OCI-LY7 (cell line): ENCODE measurements at places on chromosomes 3 and 15. TPM values are rescaled to one million over a fixed set of nuclear protein-coding genes. Genes with fewer than 3 reads are reported as not detected.

GRCh38 chr3:196867155-196867506 lies 589 bp upstream of the SENP5 start:
- DNase-seq: no peak

- no peak for DNase-seq
These were observed 31.3 kb downstream of the ASB7 start for GRCh38 chr15:100633763-100634075.

DNA sequence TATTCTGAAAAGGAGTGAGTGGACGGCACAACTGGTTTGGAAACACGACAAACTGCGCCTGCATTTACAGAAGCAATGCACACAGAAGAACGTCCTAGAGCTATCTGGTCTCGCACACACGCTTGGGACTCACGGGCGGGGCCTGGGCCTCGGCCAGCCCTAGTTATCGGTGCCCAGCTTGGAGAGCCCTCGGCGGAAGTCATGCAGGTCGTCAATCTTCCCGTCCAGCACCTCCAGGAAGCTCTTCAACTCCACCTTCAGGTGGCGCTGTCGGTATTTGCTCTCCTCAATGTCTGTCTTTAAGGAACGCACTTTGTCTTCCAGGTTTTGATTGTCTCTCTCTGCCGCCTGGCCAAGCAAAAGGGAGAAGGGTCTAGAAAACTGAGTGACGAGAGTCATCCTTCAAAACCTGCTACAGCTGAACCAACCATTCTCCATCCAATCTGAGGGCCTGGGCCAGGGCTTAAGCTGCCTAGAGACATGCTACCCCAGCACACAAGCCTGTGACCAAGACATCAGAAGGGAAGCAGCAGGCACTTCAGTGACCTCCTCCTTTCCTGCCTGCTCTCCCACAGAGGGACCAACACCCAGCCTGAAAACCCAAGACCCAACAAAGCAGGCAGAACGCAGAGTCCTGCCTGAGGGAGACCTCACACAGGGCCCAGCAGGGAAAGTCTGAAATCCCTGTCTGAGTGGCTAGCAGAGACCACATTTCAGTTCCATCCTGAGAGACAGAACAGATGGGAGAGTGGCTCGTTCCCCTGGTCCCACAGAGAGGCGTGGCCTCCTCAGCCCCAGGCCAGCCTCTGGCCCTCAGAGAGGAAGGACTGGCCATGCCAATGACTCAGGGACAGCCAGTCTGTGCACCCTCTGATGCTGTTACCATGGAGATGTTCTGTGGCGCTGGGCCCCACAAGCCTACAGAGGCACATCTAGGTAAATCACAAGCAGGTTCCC lies 40.4 kb downstream of the WHAMM start:
- DNase-seq: peak; percentile 82

GRCh38 chr15:52104532-52105004 lies 8.0 kb downstream of the BCL2L10 start:
- DNase-seq: peak; percentile 45

The ZNF662 gene
- not detected in 2 replicates for total RNA-seq

DNA sequence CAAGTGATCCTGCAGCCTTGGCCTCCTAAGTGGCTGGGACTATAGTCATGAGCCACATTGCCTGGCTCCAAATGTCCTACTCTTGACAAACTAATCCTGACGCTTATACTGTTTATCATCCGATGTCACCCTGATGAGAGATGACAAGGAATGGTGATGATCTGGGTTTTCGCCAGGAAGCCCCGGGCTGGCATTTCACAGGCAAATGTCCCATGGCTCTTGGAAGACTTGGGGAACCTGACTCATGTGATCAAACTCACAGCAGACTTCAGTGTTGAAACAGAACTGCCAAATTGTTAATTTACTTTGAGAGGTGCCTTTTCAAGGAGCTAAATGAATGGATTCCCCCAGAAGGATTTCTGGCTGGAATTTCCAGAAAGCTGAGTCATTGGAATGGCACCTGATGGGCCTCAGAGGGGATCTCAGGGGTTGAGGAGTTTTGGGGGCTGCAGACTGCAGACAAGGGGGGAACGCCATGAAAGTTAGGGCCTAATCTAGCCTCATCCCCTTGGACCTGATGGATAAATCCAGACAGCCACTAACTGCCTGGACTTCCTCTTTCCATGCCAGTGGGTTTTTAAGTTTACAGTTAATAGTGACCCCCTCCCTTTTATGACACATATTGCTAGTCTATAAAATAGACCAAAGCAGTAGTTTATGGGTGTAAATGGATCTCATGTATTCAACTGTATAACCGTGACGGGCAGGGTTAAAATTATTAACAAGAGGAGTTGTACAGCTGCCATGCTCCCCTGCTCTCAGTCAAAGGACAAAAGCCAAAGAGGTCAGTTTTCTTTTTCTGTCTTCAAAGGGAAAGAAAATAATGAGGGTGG lies 146.6 kb downstream of the CHSY1 start:
- DNase-seq: no peak

DNA sequence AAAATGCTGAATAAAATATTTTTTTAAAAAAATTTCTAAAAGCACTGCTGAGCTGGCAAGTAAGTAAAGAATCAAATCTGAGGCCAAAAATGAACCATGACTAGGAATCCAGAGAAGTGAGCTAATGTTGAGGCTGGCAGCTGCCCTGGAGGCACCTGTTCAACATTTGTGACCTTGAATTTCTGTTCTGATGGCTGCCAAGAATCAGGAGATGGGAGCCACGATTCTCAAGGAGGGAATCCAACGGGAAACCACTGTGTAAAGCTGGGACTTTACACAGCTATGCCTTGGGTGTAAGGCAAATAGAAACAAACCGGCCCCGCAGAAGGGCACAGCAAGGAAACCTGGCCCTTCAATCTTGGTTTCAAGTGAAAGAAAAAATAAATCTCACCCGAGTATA lies 22.7 kb downstream of the HEG1 start:
- DNase-seq: no peak

DNA sequence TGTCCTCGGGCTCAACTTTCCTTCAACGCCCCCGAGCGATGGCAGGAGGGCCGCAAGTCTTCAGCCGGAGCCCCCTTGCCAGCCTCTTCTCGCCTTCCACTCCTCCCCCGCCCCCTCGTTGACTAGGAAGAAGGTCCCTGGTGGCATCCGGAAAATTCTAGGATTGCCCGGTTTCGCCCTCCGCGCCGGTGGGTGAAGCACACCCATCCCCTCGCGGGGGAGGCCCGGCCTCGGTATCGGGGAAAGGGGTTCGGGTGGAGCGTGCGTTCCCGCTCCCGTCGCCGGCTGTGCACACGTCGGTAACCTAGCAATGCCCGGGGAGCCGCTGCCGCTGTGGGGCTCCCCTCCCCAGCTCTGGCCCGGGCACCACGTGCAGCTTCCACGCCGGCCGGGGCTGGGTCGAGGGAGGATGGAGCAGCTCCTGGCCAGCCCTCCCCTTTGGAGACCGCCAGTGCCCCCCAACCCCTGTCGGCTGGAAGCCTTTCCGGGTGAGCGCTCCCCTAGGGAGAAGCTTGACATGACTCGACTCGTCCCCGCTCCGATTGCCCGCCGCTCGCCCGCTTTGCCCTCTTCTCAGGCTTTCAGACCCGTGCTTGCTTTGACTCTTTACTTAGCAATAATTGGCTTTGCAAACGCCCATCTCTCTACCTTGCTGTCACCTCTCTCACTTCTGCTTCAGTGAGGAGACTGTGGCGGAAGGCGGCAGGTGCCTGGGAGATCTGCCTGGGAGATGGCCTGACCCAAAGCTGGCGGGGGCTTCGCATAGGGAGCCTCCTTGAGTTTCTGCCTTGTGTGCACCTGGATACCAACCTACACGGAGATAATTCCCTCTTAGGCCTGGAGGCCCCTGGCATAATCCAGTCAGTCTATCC lies 1.3 kb downstream of the CACNA1D start:
- no peak for DNase-seq

The ACAA1 gene
- 45.3 and 50.3 TPM in 2 replicates for total RNA-seq

DNA sequence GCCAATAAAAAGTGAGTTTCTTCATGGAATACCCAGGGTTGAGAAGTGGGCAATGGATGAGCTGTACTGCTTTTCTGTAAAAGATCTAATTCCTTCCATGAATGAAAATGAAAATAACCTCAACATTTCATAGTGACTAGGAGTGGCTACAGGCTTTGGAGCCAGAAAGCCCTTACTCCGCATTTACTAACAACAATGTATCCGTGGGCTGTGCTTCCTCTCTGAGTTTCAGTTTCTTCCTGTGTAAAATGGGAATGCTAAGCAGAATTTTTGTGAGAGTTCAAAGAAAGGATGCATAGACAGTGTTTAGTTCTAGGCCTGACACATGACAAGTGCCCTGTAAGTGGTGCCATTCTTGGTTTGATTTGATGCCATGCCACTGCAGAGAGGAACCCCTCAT lies 47.5 kb upstream of the TM4SF1 start:
- DNase-seq: no peak

DNA sequence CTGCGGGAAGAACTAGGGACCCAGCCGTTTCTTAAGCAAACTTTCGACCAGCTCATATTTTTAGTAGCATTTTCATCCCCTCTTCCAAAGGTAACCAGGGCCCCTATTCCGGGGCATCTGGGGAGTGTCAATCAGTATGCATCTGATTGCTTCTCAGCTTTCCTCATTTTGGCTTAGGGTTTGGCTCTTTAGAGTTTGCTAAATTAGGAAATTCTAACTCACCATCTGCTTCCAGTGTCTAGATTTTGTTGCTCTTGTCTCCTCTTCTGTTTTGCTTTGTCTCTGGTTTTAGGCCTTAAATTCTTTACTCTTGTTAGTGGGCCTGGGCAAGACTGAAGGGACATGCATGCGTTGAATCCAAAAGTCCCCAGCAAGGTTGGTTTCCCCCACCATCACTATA lies 9.6 kb upstream of the ABTB1 start:
- no peak for DNase-seq

DNA sequence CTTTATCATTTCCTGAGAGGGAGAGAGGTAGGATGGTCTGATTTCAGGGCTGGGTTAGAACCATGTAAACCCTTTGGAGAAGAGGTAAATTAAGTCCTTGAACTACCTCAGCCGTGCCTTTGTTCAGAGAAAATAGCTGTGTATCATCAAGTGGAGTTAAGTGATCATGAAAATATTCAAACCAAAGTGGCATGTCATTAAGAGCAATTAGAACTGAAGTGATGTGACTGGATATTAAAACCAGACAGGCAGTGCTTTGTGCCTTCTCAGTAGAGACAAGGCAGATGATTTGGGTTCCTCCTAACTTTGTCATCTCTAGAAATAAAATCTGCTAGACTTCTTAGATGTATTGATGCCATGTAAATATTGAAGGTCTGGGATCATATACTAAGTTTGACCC lies 171.5 kb downstream of the IL5RA start:
- no peak for DNase-seq
